ENCODE measurements at places on chromosomes 2 and 18.

DNA sequence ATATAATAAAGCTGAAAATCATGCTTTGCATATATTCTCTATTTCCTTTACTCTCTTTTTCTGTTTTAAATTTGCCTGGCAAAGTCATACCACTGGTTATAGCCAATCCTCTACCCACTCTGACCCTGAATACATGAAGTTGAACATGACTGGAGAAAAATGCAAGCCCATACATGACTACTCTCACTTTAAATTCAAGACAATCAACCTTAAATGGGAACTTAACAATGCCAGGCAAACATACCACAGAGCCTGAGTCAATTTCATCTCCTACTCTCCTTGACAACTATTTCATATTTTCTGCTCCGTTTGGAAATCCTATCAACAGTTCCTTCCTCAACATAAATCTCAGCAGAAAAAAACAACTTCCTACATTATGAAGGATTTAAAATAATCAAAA lies 22.6 kb downstream of the RAD51AP2 start:
- DNase-seq, result no peak

DNA sequence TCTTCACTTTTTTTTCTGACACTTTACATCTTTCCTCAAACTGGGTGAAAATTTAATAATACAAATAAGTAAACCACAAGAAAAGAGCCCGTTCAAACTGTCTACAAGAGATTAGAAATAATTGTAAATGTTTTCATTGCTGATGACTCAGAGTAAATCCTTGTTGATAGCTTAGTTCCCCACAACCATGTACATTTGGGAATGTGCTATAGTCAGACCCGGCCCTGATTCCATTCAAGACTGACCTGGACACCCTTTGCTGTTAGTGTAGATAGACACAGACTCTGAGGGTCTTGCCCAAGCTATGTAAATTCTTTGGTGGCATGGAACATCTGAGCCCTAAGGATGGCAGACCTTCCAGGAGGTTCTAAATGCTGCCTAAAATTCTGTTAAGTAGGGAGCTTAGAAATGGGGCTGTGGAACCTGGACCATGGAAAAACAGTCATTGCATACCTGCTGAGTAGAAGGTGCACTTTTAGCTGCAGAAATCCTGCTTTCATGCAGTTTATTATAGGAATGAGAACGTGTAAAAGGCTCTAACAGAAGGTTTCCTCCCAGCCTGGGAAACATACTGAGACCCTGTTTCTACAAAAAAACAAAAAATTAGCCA lies 3.7 kb downstream of the MALT1 start:
- no peak for DNase-seq

DNA sequence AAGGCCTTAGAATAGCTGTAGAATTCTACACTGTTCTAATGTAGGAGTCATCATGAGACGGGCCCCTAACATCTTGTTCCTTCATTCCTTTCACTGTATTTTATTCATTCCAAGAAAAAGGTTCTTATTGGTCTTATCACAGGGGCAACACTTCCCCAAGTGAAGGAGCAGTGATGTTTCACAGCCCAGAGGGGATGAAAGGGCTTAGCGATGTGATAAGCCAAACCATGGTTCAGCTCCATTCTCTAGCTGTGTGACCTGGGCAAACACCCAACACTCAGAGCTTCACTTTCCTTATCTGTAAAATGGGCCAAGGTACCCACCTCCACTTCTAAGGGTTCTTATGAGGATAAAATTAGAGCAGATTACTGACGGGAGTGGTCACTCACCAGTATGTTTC lies 25.4 kb upstream of the HS6ST1 start:
- DNase-seq, result no peak

DNA sequence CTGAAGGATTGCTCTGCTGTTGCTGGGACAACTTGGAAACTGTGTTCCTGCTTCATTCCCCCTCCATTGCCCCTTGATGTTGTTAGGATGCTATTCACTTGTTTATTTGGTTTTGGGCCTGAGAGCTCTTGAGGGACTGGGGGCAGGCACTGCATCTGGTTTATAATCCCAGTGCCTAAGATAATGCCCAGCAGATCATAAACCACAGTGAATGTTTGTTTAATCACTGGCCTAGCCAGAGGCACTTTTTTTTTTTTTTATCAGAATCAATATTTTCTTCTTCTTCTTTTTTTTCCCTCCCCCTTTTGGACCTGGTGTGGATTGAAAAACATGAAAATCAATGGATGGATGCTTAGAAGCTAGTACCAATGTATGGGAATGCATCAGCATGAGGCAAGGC lies 38.1 kb downstream of the KCNS3 start:
- DNase-seq, result no peak

- no peak for DNase-seq
Observed at GRCh38 chr2:191670787-191671186, 7.1 kb upstream of the NABP1 start.

All from GM06990 (cell line).